ENCODE measurements at places on chromosomes 4 and X.
A peak's percentile ranks its signal among the peaks of the same experiment; 100 is the strongest.

- DNase-seq = no peak
These were observed 637 bp downstream of the MAMLD1 start for GRCh38 chrX:150363561-150364346.

- DNase-seq = no peak
These were observed 618.0 kb downstream of the CCSER1 start for GRCh38 chr4:90745176-90745575.

GRCh38 chr4:112038861-112039260 lies 106.4 kb upstream of the FAM241A start:
- no peak for DNase-seq

DNA sequence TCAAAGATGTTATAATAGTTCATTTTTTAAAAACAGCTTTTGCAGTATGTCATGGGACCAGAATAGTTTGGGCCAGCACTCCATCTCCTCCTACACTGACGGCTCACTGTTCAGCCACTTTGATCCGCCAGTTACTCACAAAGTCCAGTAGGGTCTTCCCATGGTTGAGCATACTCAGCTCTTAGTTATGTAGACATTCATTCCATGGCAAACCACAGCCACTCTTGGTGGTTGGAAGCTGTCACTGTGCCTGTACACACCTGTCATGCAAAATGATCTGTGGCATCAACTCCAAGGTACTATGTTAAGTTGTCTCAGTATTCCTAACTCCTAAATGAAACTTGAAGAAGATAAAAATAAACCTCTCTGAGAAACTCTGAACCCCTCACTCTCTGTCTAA lies 127.2 kb downstream of the NR3C2 start:
- no peak for DNase-seq

DNA sequence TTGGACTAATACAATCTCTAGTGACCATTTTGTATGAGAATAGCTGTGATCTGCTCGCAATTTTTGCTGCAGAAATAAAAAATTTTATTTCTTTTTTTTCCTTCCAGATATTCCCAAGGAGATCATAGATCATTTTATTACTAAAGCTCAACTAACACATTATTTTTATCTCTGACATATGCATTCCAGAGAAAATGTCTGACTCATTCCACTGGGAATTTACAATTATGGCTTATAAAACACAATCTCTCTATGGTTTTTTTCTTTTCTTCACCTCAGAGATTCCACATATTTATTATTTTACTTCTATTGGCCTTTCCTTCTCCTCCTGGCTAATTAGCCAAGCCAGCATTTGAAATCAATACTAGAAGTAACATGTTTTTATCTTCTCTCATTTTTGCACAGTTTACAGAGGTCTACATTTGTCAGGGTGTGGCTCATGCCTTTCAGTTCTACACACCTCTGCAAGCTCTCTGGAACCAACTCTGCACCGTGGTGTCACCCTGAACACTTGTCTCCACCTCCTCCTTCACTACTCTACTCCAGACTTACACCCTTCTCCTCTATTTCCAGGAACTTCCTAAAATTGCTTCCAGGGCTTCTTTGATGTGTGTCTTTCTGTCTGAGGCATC lies 59.8 kb upstream of the GPM6A start:
- no peak for DNase-seq

DNA sequence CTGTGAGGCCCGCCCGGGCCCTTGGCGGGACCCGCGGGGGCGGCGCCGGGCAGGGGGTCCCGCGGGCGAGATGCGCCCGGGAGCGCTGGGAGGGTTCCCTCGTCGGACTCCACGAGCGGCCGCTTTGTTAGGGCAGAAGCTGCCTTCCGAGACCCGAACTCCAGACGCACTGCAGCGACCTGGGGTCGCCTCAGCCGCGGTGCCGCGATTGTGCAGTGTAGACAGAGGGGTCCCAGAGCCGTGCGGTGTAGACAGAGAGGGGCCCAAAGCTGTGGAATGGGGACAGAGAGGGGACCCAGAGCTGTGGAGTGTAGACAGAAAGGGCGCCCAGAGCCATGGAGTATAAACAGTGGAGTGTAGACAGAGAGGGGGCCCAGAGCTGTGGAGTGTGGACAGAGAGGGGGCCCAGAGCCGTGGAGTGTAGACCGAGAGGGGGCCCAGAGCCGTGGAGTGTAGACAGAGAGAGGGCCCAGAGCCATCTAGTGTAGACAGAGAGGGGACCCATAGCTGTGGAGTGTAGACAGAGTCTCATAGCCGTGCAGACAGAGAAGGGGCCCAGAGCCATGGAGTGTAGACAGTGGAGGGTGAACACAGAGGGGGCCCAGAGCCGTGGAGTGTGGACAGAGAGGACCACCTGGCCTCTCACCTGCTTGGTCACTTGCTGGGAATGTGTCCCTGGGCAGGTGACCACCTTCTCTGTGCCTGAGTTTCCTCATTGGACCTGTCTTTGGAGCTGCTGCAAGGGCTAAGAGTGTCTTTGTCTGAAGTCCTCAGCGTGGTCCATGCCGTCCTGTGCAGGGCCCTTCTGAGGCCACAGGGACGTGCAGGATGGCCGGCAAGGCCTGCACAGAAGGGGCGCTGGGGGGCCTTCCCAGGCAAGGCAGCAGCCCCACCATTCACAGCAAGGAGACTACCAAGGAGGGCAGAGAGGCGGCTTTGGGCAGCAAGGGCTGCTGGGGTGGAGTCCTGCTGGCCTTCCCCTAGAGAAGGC lies 875 bp downstream of the RGS12 start:
- no peak for DNase-seq

GRCh38 chr4:68954126-68954525 lies 2.5 kb upstream of the UGT2A3 start:
- DNase-seq = no peak

- DNase-seq = no peak
These were observed 139.9 kb downstream of the NDST3 start for GRCh38 chr4:118173956-118174725.

GRCh38 chr4:76105652-76106051 lies 31.1 kb downstream of the ART3 start:
- no peak for DNase-seq

- no peak for DNase-seq
These were observed 108.4 kb upstream of the NKX1-1 start for GRCh38 chr4:1514612-1515011.

- no peak for DNase-seq
These were observed 571.1 kb downstream of the PCDH7 start for GRCh38 chr4:31291238-31291637.

DNA sequence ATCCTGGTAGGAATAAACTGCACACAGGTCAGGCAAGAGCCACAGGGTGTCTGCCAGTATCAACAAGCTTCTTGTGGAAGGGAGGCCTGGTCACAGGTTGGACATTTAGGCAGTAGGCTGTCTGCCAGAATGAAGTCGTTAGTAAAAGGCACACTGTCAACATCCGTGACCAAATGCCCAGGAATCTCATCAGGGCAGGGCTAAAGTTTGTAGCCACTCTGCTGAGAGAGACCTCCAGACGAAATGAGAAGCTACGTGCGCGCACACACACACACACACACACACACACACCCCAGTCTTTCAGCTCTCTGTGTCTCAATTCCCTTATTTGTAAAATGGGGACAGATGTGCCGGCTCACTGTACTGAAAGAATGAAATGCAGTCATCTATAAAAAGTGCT lies 408.7 kb upstream of the ZFP42 start:
- DNase-seq = no peak

- DNase-seq = no peak
These were observed 118.0 kb downstream of the SLC2A9 start for GRCh38 chr4:9903317-9903716.

GRCh38 chrX:31590581-31591114 lies 518.8 kb upstream of the FTHL17 start:
- no peak for DNase-seq

- no peak for DNase-seq
These were observed 89.8 kb upstream of the ACSL4 start for GRCh38 chrX:109822861-109823260.

GRCh38 chrX:118508221-118508620 lies 12.6 kb downstream of the DOCK11 start:
- no peak for DNase-seq

GRCh38 chr4:145481164-145481941 lies at the start of gene SMAD1:
SMAD1 (plus strand) TSS chr4:145481853; CDS start chr4:145514614, 32,761 bp downstream.
- peak; percentile 44 for DNase-seq

- DNase-seq = no peak
These were observed 28.8 kb downstream of the AMELX start for GRCh38 chrX:11321986-11322385.

- DNase-seq = no peak
These were observed 85.1 kb downstream of the SLC10A7 start for GRCh38 chr4:146436423-146437162.

DNA sequence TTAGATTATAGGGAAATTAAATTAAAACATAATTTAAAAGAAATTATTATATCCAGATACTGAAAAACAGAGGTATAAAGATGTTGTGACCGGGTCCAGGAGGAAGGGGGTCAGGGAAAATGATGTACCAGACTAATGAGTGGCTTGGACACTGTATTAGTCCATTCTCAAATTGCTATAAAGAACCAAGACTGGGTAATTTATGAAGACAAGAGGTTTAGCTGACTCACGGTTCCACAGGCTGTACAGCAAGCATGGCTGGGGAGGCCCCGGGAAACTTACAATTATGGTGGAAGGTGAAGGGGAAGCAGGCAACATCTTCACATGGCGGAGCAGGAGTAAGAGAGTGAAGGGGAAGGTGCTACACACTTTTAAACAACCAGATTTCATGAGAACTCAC lies 3.4 kb upstream of the FAM9B start:
- DNase-seq = no peak

DNA sequence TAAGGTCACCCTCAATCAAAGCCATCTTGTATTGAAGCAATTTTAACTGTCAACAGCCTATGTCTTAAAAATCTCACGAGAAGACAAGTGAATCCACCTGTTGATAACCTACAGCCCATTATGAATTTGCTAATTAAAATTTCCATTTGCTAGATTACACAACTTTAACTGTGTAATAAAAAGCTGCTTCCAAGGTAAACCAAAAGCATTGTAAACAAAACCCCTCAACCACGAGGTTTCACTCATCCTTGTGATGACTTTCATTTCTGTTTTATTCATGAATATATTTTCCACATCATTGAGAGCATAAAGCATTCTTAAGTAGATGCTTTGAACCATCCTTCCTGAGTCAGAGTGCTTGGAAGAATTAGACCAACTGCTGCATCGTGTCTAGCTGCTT lies 217.5 kb upstream of the GYPA start:
- no peak for DNase-seq

- DNase-seq = no peak
These were observed 495.9 kb upstream of the FSTL5 start for GRCh38 chr4:162659716-162660115.

GRCh38 chr4:171561419-171561818 lies 251.8 kb upstream of the GALNTL6 start:
- no peak for DNase-seq

GRCh38 chrX:18424482-18425198 lies 768 bp upstream of the CDKL5 start:
- DNase-seq = peak; percentile 3

- no peak for DNase-seq
These were observed 14.1 kb downstream of the COX18 start for GRCh38 chr4:73055241-73055897.

DNA sequence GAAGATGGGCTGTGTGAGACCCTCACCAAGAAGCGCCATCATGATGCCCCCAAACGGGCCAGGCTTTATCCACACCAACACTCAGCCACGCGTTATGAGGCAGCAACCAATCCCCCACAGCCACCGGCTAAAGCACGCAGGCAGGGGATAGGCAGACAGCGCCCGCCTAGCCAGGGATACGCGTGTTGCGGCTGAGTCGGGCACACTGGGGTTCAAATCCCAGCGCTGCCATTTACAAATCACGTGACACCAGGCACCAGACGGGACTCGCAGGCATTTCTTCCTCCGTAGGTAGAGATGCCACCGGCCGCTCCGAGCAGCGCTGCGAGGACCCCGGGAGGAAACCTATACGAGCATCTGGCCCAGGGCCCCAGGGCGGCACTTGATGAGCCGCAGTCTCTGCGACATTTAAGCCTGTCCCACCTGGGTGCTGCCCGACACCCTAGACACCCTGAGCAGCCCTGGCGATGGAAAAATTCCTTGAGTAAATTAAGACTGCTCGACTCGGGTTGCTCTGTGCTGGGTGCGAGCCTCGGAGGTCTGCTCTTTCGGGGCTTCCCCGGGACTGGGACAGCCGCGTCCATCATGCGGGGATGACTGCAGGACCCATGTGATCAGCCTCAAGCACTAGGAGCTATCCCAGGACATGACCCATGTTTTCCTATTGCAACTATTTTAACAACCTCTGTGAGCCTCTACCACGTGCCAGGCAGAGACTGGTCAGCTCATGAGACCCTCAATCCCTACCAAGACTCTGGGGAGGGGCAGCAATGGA lies 6.3 kb downstream of the ABLIM2 start:
- no peak for DNase-seq

DNA sequence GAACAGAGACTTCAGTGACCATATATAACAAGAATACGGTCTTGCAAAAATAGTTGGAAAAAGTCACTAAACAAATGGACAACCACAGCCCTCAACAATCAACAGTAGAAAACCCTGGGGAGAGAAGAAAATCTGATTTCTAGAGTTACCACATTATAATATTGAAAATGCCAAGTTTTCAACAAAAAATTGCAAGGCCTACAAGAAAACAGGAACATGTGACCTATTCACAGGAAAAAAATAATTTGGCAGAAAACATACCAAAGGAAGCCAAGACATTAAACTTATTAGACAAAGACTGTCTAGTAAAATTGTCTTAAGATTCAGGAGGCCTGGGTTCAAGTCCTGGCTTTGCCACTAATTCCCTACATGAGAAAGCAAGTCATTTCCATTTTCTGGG lies 64.7 kb downstream of the ARHGEF9 start:
- DNase-seq = no peak

DNA sequence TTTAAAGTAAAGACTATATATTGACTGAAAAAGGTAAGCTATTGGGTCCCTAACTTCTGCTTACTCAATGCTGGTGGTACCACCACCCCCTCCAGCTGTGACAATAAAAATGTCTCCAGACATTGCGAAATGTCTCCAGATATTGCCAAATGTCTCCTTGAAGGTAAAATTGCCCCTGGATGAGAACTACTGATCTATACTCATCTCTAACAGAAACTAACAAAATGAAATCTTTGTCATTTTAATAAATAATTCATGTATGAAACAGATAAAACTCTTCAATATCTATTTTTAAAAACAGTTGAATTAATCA lies 20.1 kb downstream of the CLTRN start:
- no peak for DNase-seq

DNA sequence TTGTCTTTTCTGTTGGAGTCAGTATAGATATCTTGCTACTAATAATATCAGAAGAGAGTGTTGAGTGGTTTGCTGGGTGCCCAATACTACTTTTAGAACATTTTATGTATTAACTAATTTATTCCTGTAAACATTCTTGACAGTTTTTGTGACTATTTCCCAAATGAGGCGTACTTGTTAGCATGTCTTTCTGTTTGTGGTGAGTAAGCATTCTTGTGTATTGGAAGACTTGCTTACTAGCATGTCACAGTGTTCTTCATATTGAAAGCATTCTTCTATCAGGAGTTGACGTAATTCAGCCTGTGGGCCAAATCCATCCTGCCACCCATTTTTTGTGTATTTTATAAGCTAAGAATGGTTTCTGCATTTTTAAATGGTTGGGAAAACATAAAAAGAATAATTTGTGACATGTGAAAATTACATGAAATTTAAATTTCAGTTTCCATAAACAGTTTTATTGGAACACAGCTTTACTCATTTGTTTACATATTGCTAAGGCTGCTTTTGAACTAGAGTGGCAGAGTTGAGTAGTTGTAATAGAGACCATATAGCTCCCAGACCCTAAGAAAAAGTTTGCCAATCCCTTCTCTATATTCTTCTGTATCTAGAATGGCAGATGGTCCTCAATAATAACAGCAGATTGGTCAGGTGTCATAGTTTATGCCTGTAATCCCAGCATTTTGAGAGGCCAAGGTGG lies 20.4 kb downstream of the REPS2 start:
- no peak for DNase-seq

All from stimulated activated CD4-positive, alpha-beta T cell treated with anti-CD3 and anti-CD28 coated beads, Interleukin-4, amount 100 ng/mL, for 4 hours (primary cell).